ENCODE measurements at places on chromosomes 3 and 15.
A peak's percentile ranks its signal among the peaks of the same experiment; 100 is the strongest.

GRCh38 chr3:66394753-66395249, 106.0 kb downstream of the LRIG1 start:
- H3K36me3 ChIP-seq, result peaks cover 45% of the 10 kb centered on the region
- no peak for DNase-seq
- H3K27ac ChIP-seq, result no peak overlapping the region
- H3K27me3 ChIP-seq, result no peaks in the 10 kb centered on the region
- H3K4me3 ChIP-seq, result no peak overlapping the region
- no peaks in the 10 kb centered on the region for H3K4me1 ChIP-seq

DNA sequence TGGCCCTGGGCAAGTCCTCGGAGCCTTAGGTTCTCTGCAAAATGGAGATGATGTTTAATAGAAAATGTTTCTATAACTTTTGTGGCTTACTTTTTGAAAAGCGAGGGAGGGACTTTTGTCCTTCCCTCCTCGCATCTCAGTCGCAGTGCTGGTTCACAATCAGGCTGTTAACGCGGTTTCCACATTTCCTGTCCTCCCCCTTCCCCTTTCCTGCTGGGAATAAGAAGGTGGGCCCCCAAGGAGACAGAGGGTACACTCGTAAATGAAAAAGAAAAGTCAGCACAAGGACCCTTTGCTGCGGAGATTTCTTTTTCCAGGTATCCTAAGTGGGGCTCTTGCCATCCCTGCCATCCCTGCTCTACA, 29.5 kb downstream of the ARHGAP31 start:
- peak overlapping the region; percentile 86 for H3K27ac ChIP-seq
- peak overlapping the region; percentile 50 for H3K4me3 ChIP-seq
- no peaks in the 10 kb centered on the region for H3K27me3 ChIP-seq
- no peaks in the 10 kb centered on the region for H3K4me1 ChIP-seq
- no peak for DNase-seq

GRCh38 chr3:152243301-152243711, 25.4 kb upstream of the MBNL1 start:
- no peaks in the 10 kb centered on the region for H3K36me3 ChIP-seq
- DNase-seq, result no peak
- no peak overlapping the region for H3K4me3 ChIP-seq
- H3K27me3 ChIP-seq, result no peaks in the 10 kb centered on the region
- no peak overlapping the region for H3K27ac ChIP-seq

GRCh38 chr3:4740397-4741105, 238.7 kb upstream of the BHLHE40 start:
- H3K27ac ChIP-seq, result peak overlapping the region; percentile 87
- H3K4me3 ChIP-seq, result no peak overlapping the region
- no peaks in the 10 kb centered on the region for H3K4me1 ChIP-seq
- H3K36me3 ChIP-seq, result peaks cover 7% of the 10 kb centered on the region
- H3K27me3 ChIP-seq, result no peaks in the 10 kb centered on the region

DNA sequence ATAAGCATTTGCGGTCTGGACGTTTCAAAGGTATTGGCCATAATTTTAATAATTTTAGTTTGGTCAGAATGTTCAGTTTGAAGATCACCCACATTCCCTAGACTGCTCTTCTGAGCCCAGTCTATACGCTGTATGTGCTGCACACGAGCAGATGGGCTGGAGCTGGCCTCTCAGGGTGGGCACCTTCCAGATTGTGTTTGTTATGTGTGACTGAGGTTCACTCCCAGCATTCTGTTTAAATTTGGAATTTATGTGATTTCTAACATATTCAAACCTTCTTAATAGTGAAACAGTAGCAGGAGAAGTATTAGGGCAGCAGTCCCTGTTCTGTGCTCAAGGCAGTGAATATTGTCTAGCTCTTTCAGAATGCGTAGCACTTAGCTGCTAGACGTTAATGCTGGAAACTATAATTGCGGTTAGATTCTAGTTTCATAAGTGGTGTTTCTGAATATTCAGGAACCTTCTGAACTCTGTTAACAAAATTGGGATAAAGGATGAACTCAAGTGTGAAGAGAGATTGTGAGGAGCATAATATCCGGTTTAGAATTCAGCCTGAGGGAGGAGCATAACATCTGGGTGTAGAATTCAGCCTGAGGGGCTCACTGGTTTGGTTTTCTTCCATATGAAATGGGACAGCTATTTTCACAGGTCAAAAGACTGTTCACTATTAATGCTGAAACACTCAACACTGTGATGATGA, 68.6 kb upstream of the RPL35A start:
- no peaks in the 10 kb centered on the region for H3K4me1 ChIP-seq
- no peak overlapping the region for H3K27ac ChIP-seq
- no peak overlapping the region for H3K4me3 ChIP-seq
- H3K27me3 ChIP-seq, result no peaks in the 10 kb centered on the region
- DNase-seq, result no peak

GRCh38 chr15:68843425-68844311, 23.0 kb upstream of the ANP32A start:
- DNase-seq, result no peak
- peak overlapping the region; percentile 49 for H3K4me3 ChIP-seq
- no peak overlapping the region for H3K27ac ChIP-seq
- no peaks in the 10 kb centered on the region for H3K27me3 ChIP-seq
- H3K4me1 ChIP-seq, result no peaks in the 10 kb centered on the region

DNA sequence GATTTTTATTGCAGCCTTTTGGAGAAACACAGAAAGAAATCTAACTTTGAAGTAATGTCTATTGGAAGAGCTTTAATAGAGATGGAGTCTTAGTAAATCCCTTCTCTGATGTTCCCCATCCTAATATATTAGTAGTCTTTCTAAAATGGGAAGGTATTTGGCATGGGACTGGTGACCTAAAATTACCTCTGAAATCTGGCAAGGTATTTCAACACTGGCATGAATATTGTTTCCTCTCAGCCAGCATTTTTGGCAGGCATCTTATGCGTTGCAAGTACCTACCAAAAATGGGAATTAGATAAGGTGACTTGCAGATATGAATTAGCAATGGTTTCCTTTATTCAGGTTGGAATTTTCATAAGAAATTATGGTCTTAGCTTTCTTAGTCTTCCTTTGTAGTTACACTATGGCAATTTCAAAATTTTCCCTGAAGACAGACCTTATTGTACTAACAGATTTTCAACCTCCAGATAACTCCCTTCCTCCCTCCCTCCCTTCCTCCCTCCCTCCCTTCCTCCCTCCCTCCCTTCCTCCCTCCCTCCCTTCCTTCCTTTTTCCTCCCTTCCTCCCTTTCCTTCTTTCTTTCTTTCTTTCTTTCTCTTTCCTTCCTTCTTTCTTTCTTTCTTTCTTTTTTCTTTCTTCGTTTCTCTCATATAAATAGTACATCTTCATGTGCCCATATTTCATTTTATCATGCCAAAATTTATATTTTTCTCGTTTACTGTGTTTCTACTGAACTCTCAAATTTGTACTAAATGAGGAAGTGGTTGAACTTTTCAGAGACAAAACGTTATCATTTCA, 168.2 kb upstream of the KCNMB2 start:
- H3K36me3 ChIP-seq, result no peaks in the 10 kb centered on the region
- peak overlapping the region; percentile 68 for H3K27ac ChIP-seq
- no peaks in the 10 kb centered on the region for H3K4me1 ChIP-seq
- no peak overlapping the region for H3K4me3 ChIP-seq

DNA sequence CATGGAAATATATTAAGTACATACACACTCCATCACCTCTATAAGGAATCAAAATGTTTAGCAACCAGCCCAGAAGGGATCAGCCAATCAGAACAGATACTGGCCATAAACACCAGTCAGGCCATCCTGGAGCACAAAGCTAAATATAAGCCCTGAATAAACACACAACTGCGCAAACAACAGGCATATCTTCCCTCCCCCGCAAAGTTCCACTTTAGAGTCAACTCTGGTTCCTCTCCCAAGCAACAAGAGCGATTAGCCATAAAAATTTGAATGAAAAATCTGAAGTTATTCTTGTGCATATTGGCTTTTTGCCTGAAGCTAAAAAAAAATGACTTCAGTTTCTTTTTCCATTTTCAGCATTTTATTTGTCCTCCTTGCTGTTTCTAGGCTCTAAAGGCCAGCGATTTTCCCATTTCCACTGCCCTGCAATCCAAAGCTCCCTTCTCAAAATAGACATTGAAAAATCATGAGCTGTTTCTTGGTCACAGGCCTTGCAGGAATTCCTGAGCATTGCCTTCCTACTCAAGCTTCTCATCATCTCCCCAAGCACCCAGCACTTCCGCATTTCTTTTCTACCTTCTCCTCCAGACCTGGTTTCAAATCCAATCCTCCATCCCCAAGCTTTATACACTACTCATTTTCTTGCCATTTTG, 247.9 kb downstream of the ZMAT3 start:
- no peak for DNase-seq
- H3K27me3 ChIP-seq, result no peaks in the 10 kb centered on the region
- H3K27ac ChIP-seq, result peak overlapping the region; percentile 58
- H3K36me3 ChIP-seq, result no peaks in the 10 kb centered on the region
- H3K4me1 ChIP-seq, result no peaks in the 10 kb centered on the region
- no peak overlapping the region for H3K4me3 ChIP-seq

DNA sequence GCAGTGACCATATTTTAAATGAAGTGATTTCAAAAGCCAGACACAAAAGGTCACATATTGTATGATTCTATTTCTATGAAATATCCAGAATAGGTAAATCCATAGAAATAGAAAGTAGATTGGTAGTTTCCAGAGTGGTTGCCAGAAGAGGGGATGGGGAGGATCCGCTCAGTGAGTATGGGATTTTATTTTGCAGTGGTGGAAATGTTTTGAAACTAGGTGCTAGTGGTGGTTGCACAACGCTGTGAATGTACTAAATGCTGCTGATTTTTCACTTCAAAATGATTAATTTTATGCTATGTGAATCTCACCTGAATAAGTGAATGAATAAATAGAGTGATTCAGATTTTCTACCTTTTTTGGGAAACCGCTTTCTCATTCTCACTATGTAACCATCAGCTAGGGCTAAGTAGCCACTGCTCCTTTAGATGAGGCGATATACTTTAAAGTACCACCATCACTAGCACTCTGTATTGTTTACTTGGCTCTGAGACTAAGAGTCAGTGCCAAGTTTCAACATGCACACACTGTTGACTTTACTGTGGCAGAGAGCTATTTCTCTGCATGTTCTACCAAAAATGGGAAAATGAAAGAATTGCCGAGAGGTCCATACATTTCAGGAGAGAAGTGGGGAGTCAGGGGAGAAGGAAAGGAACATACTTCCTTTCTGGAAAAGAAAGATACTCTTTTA, 90.7 kb upstream of the GOLIM4 start:
- H3K27me3 ChIP-seq, result no peaks in the 10 kb centered on the region
- H3K36me3 ChIP-seq, result no peaks in the 10 kb centered on the region
- no peak for DNase-seq
- no peaks in the 10 kb centered on the region for H3K4me1 ChIP-seq
- H3K27ac ChIP-seq, result no peak overlapping the region
- H3K4me3 ChIP-seq, result no peak overlapping the region

- no peak overlapping the region for H3K4me3 ChIP-seq
- H3K27me3 ChIP-seq, result no peaks in the 10 kb centered on the region
- peaks cover 17% of the 10 kb centered on the region for H3K4me1 ChIP-seq
- no peak for DNase-seq
Measured at GRCh38 chr3:130661140-130661891, 85.3 kb downstream of the PIK3R4 start.

GRCh38 chr3:150117076-150117475, 146.4 kb upstream of the PFN2 start:
- no peaks in the 10 kb centered on the region for H3K27me3 ChIP-seq
- no peak for DNase-seq
- no peak overlapping the region for H3K4me3 ChIP-seq
- no peaks in the 10 kb centered on the region for H3K4me1 ChIP-seq

DNA sequence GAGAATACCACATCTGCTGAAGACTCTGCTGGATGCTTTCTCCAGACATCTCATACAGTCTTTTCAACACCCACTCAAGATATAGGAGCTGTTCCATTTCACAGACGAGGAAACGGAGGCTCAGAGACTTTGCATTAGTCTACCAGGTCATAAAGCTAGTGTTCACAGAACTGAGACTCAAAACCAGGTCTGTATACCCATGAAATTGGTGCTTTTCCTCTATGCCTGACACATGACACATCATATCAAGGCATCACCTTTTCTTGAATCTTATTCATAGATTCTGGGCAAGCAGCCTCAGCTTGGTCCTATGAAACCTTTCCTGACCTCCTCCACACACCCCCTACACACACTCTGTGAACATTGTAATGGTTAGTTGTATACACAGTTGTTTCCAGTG, 101.2 kb downstream of the LPP start:
- H3K27ac ChIP-seq, result no peak overlapping the region
- H3K27me3 ChIP-seq, result no peaks in the 10 kb centered on the region
- H3K4me1 ChIP-seq, result peaks cover 48% of the 10 kb centered on the region
- peaks cover 12% of the 10 kb centered on the region for H3K36me3 ChIP-seq

GRCh38 chr3:114205541-114205940, 26.7 kb upstream of the DRD3 start:
- no peaks in the 10 kb centered on the region for H3K27me3 ChIP-seq
- no peak overlapping the region for H3K4me3 ChIP-seq
- no peak overlapping the region for H3K27ac ChIP-seq
- H3K36me3 ChIP-seq, result no peaks in the 10 kb centered on the region
- no peaks in the 10 kb centered on the region for H3K4me1 ChIP-seq

DNA sequence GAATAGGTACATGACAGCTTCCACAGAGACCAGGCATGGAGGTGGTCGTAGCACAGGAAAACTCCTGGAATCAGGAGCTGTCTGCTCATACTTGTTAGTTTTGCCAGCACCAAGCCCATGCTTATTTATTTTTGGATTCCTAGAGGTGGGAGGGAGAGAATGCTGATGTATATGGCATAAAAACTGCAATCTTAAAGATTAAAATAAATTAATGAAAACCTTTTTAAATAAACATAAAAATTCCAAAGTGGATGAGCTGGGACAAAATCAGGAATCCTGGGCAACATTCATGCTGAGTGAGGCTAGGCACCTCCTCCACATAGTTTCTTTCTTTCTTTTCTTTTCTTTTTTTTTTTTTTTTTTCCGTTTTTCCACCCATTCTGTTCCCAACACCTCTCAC, 14.3 kb upstream of the BCL6 start:
- H3K27ac ChIP-seq, result no peak overlapping the region
- no peak for DNase-seq
- H3K4me1 ChIP-seq, result no peaks in the 10 kb centered on the region
- H3K27me3 ChIP-seq, result no peaks in the 10 kb centered on the region
- H3K36me3 ChIP-seq, result no peaks in the 10 kb centered on the region
- H3K4me3 ChIP-seq, result no peak overlapping the region

DNA sequence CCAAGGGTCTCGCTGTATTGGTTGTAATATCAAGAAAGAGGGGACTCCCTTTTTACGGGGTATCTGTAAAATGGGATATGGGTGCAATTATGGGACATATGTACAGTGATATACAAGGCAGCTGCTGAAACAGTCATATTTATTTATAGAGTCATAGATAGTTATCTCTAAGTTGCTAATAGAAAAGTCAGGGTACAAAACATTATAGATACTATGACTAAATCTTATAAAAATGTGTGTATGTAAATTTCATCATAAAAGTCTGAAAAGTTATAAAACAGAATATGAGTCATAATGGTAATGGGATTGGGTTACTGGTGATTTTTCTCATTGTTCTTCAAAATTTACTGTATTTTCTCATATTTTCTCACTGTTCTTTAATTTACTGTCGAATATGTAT, 344.9 kb upstream of the SLCO3A1 start:
- no peak for DNase-seq
- no peak overlapping the region for H3K27ac ChIP-seq
- H3K4me1 ChIP-seq, result no peaks in the 10 kb centered on the region
- no peak overlapping the region for H3K4me3 ChIP-seq
- H3K36me3 ChIP-seq, result no peaks in the 10 kb centered on the region
- no peaks in the 10 kb centered on the region for H3K27me3 ChIP-seq

- peaks cover 37% of the 10 kb centered on the region for H3K36me3 ChIP-seq
- H3K27me3 ChIP-seq, result no peaks in the 10 kb centered on the region
- no peak overlapping the region for H3K27ac ChIP-seq
- H3K4me3 ChIP-seq, result no peak overlapping the region
- H3K4me1 ChIP-seq, result no peaks in the 10 kb centered on the region
- no peak for DNase-seq
Measured at GRCh38 chr3:58116985-58117384, 93.8 kb downstream of the DNASE1L3 start.

Measured in right atrium auricular region (tissue), 2 donors.